GF-D8 (cell line): ENCODE measurements at places on chromosomes 5 and 9.

DNA sequence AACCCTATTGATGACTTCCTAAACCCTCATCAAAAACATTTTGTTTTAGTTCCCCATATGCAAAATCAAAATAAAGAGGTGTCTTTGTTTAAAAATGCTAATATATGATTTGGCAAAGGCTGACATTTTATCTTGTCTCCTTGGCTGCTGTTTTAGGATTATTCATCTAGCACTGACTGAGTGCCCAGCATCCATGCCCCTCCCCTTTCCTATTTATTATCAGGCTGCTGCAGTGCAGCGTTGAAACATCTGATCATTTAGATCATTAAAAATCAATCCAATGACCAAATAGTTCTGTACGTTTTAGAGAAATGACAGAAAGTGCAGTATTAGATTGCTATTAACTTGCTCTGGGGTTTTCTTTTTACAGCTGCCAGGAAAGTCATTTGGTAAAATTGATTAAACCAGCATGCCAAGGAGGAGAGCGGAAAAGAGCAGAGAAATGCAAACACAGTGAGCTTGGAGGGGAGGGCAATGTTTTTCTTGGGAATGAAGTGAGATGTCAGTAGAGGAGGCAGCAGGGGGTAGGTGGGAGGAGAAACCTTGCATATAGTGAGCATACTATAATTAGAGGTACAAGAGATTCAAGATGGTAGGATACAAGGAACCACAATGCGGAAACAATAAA lies 286.3 kb downstream of the PDE4D start:
- DNase-seq: no peak

DNA sequence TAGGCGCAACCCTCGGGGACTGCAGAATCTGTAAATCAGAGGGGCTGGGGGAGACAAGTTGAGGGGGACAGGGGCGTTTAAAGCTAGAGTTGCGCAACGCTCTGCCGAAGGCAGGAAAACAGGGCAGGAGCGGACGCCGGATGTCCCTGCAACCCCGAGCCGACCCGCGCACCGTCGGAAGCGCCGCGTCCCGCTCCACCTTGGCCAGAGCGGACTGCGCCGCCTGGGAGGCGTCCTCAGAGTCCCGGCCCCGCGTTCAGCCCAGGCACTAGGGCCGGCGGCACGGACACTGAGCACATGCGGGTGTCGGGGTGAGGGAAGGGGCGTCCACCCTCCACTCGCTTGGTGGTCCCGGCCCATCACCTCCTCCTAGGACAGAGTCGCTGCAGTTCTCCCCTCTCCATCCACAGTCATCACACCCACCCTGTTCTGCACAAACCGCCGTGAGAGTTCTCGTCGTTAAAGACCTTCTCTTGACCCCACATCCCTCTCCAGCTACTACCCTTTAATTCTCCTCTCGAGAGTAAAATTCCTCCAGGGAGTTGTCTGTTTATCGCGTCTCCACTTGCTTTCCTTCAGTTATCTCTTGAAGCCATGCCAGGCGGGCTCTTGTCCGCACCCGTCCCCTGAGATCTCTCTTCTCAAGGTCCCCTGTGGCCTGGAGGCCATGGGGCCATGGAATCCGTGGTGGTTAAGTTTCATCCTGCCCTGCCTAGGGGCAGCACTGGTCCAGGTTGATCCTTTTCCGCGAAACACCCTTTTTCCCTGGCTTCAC lies 796 bp upstream of the PDLIM7 start:
- no peak for DNase-seq

DNA sequence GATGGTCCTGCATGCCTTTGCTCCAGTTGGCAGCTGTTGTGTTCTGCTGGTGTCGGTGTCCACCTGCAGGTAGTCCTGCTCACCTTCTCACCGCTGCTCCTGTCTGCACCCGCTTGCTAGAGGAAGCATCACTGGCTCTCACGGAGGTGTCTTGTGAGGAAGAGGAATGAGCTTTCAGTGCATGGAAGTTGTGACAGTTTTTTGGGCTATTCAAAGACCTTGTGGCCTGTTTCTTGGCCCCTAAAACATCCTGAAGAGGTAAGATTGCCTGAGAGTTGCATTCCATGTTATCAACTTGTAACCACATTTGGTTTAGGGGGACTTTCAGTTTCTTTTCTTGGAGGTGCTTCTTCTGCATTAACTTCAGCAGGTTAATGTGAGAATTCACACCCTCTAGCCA lies 85.6 kb downstream of the MACROH2A1 start:
- no peak for DNase-seq

- no peak for DNase-seq
These were observed 45.0 kb downstream of the DOCK8 start for GRCh38 chr9:259405-260404.

DNA sequence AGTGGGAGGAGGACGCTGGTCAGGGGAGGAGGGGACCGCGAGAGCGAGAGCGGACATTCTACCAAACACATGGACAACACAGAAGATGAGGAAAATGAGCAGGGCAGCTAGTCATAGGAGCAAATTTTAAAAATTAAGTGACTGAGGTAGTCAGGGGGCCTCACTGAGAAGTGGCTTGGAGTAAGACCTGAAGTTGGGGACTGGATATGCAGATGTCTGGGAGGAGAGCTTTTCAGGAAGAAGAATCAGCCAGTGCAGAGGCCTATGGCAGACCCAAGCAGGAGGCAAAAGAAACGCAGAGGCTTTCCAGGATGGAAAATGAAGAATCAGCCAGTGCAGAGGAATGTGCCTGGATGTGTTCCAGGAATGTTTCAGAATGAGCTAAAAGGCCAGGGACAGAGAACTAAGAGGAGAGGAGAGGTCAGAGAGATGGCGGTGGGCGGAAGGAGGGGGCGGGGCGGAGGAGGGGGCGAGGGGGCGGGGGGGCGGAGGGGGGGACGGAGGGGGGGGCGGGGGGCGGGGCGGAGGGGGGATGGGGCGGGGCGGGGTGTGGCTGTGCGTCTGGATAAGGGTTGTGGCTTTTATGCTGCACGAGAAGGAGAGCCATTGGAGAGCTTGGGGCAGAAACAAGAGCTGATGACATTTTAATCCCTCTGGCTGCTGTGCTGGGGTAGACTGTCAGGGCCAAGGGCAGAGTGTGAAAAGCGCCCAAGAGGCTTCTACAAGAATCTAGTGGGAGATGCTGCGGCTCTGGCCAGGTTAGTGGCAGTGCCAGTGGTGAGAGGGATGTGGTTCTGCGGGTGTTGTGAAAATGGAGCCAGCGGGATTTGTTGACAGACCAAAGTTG lies 129.6 kb downstream of the KCNIP1 start:
- DNase-seq: no peak
